ENCODE measurements at places on chromosomes 16 and 17.

DNA sequence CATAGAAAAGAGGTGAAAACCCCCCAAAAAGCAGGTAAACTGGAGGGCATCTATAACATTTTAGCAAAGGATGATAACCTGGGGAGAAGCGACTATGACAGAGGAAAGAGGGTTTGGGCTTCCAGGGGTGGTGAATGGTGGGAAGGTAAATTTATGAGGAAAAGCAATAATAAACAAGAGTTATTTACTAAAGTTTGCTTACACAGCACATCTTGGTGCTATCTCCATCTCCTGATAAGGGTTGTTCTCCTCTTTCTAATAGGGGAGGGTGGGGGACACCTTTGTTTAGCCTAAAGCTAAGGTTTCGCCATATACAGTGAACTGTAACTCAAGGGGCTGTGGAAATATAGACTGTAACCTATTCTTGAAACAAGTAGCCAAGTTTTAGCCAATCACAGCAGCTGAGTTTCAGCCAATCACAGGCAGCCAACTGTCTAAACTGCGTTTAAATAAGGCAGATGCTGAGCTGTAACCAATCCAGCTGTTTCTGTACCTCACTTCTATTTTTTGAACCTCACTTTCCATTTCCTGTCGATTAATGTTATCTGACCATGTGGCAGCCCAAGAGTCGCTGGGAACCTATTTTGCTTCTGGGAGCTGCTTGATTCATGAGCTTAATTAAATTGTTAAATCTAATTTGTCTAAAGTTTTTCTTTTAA lies 191.8 kb downstream of the MAP2K6 start:
- no peak for DNase-seq

DNA sequence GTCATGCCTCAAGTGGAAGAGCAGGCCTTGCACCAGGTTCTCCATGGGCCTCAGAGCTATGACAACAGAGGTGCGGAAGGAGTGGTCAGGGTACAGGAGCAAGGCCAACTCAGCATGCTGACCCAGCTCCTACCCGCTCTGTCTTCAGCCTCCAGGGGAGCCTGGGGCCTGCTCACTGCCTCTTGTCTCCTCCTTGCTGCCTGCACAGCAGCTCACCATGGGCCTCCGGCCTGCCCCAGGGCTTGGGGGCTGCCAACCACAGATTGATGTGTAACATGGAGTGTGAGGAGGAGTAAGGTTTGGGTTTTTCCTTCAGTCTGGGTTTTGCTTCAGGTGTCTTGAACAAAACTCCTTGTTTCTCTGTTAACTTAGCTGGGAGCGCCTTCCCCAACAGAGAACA lies 62.1 kb downstream of the PLD6 start:
- no peak for DNase-seq

- no peak for DNase-seq
Measured at GRCh38 chr16:73026754-73027684, 20.9 kb downstream of the ZFHX3 start.

DNA sequence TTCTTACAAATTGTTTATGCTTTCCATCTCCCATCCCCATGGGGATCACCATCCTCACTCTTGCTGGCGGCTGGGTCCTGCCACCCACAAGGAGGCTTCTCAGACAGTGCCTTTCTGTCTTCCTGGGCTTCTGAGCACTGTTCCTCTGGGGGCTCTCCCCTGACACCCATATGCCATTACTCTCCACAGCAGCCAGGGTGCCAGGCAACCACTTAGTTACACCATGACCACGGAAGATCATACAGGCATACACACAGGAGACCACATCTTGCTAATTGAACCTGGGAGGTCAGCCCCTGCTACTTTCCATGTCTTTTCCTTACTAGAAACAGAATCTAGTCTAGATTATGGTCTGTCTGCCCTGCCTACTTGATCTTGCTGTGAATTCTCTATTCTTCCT lies 27.7 kb upstream of the HS3ST2 start:
- no peak for DNase-seq

DNA sequence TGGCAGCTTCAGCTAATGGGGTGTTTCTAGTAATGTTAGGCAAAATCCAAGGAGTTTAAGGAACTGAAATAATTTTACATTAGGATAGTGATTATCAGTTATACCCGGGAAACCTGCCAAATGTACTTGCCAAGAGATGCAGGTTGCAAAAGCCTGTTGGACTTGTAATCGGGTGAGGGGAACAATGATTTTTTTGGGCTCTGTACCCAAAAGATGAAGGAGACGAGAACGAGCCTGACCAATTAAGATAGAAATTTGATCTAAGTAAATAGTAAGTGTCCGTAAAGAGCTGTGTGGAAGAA lies 56.3 kb upstream of the ARL4D start:
- DNase-seq, result no peak

DNA sequence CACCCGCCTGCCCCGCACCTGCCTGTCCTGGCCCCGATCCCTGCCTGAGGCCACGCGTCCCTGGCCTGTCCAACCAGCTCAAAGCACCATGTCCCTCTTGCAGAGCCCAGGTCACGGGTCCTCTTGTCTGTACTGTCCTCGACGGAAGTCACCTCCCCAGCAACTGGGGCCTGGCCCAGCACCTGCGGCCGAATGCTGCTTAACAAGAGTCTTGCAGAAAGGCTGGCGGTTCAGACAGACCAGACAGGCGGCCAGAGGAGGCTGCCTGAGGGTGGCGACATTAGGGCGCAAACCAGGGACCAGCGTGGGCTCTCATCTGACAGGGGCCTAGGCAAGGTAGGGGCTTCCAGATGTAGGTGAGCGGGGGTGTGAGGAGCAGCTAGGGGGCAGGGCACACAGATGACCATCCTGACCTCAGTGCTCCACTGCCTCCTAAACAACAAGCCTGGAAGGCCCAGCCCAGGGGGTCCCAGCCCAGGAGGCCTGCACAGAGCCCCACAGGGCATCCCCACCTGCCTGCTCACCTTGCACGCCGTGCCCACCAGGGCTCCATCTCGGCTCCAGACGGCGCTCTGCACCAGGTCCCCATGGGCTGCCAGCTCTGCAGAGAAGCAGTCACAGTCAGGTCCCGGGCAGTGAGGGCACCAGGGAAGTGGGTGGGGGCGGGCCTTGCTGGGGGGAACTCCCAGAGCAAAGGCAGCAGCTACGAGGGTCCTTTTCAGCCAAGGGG lies 11.3 kb downstream of the CORO7 start:
- no peak for DNase-seq

DNA sequence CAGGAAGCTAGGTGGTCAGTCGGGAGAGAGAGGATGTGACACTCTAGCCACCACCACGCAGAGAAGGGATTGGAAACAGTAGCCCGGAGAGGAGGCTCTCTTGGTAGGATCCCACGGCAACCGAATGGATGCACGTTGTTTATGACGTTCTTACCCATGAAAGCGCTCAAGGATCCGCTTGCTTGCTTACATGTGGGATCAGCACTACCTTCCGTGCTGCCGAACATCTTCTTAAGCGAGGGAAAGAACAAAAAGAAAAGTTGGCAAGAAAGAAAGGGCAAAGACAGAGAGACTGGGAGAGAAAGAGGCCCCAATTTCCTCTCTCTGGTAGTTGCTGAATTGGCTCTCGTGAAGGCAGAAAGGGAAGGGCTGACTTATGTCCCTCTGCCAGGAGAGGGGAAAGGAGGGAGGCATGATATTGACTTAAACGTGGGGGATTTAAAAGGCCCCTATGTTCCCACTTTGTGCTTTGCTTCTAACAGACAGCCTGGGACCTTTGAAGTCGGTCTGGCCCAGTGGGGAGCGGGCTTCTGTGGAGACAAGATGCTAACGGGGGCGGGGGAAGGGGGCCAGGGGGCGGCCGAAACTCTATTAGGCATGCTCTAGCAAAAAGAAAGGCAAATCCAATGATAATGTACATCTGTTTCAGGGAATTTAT lies 35.4 kb downstream of the SNX20 start:
- no peak for DNase-seq
